Colonic mucosa (tissue), 4 donors: ENCODE measurements at places on chromosomes 11 and 22.

DNA sequence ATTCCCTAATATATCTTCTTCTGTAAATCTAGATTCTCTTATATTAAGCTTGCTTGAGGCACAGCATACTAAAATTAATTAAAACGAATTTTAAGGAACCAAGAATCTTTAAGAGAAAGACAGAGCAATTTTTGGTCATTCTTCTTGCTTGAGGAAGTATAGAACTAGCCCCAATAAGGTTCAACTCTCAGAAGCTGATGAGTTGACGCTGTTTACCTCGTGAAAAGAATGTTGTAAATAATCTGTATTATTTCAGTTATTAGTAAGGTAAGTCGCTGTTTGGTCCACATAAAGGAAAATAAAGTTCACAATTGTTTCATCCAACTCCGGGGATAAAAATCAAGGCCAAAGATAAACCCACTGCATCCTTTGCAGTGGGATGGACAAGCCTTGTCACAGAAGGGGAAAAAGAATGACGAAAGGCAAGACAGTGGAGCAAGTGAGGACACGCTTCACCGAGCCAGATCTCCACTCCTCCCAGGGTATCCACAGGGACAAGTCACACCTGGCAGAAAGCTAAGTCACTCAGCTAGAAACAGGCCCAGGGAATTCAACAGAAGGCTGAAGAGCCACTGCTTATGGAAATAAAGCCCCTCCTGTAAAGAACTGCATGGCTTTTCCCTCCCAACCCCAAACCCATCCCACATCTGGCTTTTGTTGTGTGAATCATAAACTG lies 752 bp downstream of the POU2AF1 start:
- H3K4me3 ChIP-seq, result no peak overlapping the region
- no peaks in the 10 kb centered on the region for H3K36me3 ChIP-seq
- H3K4me1 ChIP-seq, result no peaks in the 10 kb centered on the region
- DNase-seq, result no peak
- H3K27ac ChIP-seq, result no peak overlapping the region

GRCh38 chr11:129234978-129235377 lies 42.9 kb upstream of the ARHGAP32 start:
- no peaks in the 10 kb centered on the region for H3K36me3 ChIP-seq
- no peaks in the 10 kb centered on the region for H3K4me1 ChIP-seq
- no peaks in the 10 kb centered on the region for H3K27me3 ChIP-seq
- H3K27ac ChIP-seq, result no peak overlapping the region

- H3K36me3 ChIP-seq, result no peaks in the 10 kb centered on the region
- no peak overlapping the region for H3K27ac ChIP-seq
- peaks cover 9% of the 10 kb centered on the region for H3K27me3 ChIP-seq
Observed at GRCh38 chr11:75425422-75425821, 7.6 kb downstream of the KLHL35 start.

DNA sequence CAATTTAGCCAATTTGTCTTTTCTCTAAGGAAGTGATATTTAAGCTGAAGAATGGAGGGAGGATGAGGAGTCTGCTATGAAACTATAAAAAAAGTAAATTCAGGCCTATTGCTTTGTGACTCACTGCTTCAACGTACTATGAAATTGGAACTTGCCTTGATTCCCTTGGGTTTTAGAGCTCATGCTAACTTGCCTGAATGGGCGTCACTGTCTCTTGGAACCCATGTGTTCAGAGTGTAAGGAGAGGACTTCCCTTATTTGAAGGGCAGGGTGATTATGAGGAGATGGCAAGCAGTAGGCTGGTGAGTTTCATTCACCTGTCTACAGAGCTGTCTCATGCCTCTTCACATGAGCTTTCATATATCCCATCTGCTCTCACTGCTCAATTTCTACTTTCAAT lies 28.7 kb upstream of the WT1 start:
- DNase-seq, result no peak
- H3K4me1 ChIP-seq, result no peaks in the 10 kb centered on the region
- H3K27me3 ChIP-seq, result no peaks in the 10 kb centered on the region
- H3K36me3 ChIP-seq, result no peaks in the 10 kb centered on the region

- DNase-seq, result no peak
- no peak overlapping the region for H3K27ac ChIP-seq
- no peak overlapping the region for H3K4me3 ChIP-seq
Observed at GRCh38 chr11:110818032-110818687, 105.9 kb upstream of the ARHGAP20 start.
